Activated CD4-positive, alpha-beta T cell treated with anti-CD3 and anti-CD28 coated beads for 4 hours (primary cell): ENCODE measurements at places on chromosomes 6 and 20.
A peak's percentile ranks its signal among the peaks of the same experiment; 100 is the strongest.

DNA sequence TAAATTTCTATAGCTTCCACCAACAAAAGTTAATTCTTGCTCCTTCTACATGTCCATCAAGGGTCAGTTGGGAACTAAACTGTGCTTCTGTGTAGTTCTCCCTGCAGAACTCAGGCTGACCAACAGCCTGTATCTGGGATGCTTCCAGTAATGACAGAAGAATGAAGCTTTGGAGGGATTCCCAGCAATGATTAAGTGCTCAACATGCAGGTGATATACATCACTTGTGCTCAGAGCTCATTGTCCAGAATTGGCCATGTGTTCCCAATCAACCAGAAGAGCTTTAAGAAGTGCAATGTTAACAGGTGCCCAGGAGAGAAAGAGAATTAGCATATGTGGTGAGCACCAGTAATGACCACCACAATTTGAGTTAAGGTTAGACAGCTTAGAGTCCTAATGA, 37.4 kb upstream of the SNRPB2 start:
- no peak for DNase-seq

DNA sequence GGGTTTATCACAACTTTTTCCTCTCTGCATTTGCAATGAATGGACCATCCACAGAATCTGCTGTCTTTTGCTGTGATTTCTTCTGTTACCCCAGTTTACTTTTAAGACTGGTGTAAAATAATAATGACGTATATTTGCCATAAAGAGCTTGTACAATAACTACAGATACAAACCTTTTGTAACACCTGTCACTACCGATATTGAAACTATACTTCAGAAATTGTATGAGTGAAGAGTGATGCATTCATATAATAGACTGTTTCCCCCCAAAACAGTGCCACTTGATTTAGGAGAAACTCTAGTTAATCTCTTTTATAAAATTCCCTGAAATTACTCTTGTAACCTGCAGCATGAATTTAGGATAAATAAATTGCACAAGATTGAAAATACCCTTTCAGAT, 26.4 kb upstream of the PIM1 start:
- DNase-seq = no peak

GRCh38 chr6:33404884-33405283, 5.9 kb upstream of the PHF1 start:
- DNase-seq = no peak

DNA sequence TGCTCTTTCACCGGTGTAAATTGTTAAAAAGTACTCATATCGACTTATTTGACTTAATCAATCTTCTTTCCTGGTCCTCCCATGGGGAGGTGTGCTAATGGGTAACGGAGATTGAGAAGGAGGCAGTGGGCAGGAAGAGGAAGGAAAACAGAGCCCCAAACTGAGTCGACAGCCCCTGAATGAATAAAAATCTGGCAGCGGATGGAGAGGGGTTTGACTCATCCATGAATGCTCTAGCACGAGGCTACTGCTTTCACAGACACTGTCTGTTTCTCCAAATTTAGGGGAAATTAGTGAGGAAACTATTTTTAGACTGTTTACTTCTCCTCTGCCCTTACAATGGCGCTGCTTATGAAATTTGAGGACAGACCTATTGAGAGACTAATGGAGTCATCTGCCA, 142.2 kb upstream of the ATXN1 start:
- no peak for DNase-seq

GRCh38 chr20:48877304-48877703, 44.2 kb upstream of the ARFGEF2 start:
- DNase-seq = no peak

GRCh38 chr6:154484942-154485341, 25.5 kb downstream of the CNKSR3 start:
- no peak for DNase-seq

GRCh38 chr6:121857551-121857950, 422.1 kb downstream of the GJA1 start:
- no peak for DNase-seq

DNA sequence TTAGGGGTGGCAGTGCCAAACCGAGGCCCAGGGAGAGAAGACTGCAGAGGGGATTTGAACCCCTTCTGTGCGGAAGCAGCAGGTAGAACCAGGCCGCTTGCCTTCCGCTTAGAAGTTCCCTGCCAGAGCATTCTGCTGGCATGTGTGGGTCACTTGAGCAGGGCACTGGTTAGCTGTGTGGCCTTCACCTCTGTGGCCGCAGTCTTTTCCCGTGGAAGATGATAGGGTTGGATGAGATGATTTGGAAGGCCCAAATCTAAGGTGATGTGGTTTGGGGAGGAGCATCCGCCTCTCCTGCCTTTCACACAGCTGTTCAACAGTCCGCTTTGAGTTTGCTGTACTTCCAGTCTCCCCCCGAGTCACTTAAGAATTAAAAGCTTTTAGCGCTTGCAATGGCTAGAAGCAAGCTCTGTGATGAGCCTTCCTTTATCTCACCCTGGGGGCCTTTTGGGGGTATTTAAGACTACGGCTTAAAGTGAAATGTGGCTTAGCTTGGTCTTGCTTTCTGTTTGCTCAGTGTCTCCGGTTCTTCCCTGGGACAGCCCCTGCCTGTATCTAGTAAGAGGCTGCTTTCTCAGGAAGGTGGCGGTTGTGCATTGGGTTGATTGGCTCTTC, 743 bp downstream of the CMTR1 start:
- peak; percentile 24 for DNase-seq

- DNase-seq = peak; percentile 11
These were observed 10.4 kb downstream of the TRIM31 start for GRCh38 chr6:30102414-30102969.

GRCh38 chr6:137121401-137121997, 51.9 kb downstream of the IL22RA2 start:
- no peak for DNase-seq

GRCh38 chr6:34772940-34773339, 15.6 kb downstream of the SNRPC start:
- DNase-seq = no peak

GRCh38 chr6:135044639-135045038, 10.0 kb downstream of the HBS1L start:
- no peak for DNase-seq

DNA sequence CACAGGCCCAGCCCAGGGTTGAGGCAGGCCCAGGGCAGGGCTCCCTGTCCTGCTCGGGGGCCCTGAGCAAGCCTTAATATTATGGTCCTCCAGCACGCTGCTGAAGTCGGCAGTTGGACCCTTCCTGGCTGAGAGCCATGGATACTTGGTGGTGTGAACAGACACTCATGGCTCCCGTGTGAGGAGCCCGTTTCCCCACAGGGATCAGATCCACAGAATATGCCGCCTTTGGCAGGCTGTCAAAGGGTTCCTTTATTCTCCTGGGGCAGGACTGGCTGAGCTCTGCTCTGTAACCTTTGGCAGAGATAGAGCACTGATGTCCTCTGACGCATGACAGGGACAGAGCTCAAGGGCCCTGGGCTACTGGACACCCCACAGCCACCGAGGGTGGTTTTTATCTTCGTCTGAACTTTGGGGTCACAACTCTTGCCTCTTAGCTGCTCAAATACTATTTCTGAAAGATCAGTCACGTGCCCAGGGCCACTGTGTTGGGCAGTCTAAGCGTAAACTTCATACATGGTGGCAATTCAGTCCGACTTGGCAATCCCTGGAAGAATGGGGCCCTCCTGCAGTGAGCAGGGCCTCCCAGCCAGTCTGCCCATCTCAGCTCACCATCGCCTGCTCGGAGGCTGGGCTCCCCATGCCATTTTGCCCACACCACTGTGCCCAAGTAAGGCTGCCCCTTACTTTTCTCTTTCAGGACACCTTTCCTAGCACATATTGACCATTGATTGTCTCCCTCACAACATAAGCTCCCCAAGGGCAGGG, 49.1 kb downstream of the TTI1 start:
- no peak for DNase-seq
